ENCODE measurements at places on chromosomes 7 and 10. TPM values are rescaled to one million over a fixed set of nuclear protein-coding genes. Genes with fewer than 3 reads are reported as not detected.

ARF5 gene
- 79.3 TPM for total RNA-seq

SNCG gene
- not detected for total RNA-seq

CADPS2 gene
- total RNA-seq, result not detected

CNPY1 gene
- not detected for total RNA-seq

PRKCQ gene
- 59.3 TPM for total RNA-seq

LIPN gene
- total RNA-seq, result not detected

ENKUR gene
- not detected for total RNA-seq

SCRN1 gene
- total RNA-seq, result 17.3 TPM

MYO1G gene
- 44.4 TPM for total RNA-seq

GSAP gene
- 23.7 TPM for total RNA-seq

PNLIPRP1 gene
- not detected for total RNA-seq

INMT gene
- 0.52 TPM for total RNA-seq

FBXL13 gene
- 2.5 TPM for total RNA-seq

PPA1 gene
- 51.0 TPM for total RNA-seq

MEIG1 gene
- total RNA-seq, result not detected

TAS2R5 gene
- total RNA-seq, result 5.2 TPM

DNA sequence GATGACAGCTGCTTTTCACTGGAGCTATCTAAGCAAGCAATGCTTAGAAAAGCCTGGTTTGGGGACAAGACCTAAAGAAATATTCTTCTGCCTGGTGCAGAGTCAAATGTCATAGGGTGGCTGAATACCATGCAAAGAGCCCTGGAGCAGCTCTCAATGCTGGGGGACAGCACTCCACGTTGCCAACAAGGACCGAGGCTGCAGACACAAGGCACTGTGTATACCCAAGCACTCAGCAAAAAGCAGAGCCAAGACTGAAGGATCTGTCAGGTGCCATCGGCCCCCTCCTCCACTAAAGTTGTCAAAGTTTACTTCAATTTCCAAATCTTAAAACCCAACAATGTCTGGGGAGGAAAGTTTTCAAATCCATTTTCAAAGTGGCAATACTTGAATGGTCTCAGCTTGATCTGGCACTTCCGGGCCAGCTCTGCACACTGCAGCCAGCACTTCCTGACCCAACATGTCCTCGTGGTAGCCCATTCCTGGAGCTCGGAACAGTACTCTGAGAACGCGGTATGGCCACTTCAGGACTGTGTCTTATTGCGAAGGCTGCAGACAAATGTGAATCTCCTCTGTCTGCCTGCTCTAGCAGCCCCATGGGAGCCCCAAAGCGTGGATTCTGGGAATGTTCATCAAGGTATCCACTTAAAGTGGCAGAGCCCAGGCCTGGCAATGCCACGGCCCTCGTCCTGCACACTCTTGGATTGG is 191.8 kb downstream of the TNS3 start:
- no peak for DNase-seq

DNA sequence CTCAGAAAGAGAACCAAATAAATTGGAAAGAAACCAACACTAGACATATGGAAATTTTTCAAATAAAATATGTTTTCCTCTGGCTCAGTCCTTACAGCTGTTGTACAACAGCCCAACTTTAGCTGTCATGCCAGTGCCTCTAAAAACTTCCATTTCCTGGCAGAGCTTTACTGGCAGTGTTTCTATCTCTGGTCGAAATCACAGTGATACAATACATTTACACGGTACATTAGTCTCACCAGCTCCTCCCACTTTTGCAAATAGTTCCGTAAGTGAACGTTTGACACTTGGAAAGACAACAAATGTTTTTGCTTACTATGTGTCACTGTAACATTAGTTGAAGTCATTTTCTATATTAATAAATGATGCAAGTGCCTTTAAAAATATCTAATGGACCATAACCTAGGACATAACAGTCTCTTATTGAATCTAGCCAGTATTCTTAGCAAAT is 29.8 kb downstream of the BCAP29 start:
- DNase-seq, result no peak

DNA sequence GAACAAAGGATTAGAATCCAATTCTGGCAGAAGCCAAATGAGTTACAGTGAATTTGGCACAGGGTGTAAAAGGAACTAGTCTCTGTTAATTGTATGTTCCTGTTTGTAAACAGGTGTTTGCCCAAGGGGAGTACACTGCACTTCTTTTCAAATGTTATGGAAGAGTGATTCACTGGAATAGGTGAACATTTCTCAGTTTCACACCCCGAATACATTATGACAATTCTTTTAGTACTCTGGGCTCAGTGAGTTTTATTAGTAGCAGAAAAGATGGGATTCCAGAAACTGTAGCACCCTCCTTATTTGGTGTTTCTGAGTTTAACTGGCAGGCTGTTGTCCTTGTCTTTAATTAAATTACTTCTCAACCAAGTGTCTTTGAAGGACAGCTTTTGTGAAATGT is 329.2 kb downstream of the BBS9 start:
- no peak for DNase-seq

DNA sequence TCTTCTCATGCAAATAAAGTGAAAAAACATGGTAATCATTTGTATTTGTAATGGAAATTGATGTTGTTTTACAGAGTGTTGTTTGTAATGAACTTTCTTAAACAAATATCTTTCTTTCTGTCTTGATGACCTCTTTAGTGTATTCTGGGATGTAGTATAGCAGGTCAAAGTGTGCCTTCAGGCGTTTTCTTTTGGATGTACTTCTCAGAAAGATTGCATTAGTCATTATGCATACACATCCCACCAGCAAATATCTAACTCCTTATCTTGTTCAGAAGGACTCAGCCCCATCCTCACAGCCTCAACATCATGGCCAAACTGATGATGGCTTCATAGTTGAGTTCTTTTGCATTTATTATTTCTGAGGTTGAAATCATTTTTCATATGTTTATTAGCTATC is 124.7 kb downstream of the LRRC18 start:
- no peak for DNase-seq

DNA sequence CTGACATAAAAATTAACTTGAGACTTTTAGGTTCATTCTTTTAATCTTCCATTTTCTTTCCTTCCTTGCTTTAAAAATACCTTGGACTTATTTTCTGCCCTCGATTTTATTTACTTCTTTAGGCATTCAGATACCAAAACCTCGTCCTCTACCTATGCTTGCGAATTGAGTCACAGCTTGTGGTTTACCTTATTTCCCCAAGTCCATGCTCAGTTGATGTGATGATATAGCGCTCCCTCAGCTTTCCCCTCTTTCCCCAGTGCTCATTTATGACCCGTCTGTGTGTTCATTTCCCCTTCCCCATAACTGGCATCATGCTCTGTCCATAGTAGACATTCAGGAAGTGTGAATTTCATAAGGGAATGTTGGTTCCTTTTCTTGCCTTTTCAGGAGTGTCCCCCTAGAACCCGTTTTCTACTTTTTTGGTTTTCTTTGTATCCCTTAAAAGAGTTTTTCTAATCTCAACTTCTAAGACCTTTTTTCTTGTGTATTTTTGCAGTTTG is 19.1 kb upstream of the PRKRIP1 start:
- no peak for DNase-seq

DNA sequence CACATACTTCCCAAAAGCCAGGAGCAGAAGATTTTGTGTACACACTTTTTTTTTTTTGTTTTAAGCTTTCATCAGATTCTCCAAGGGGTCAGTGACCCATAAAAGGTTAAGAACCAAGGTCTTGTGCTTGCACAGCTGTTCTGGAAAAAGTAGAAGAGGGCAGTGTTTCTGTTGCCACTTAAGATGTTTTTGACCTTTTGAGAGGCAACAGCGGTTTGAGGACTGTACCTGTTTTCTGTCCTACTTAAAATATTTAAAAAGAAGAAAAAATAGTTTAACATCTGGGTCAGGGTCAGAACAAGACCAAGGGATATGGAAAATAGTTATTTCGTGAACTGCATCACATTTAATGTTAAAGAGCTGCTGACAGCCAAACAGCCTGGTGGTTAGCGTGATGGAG is 32.9 kb downstream of the AUTS2 start:
- DNase-seq, result no peak

- no peak for DNase-seq
Observed at GRCh38 chr10:71742301-71743088, 22.9 kb upstream of the C10orf105 start.

- DNase-seq, result no peak
Observed at GRCh38 chr7:75050501-75050900, 23.1 kb downstream of the RCC1L start.

DNA sequence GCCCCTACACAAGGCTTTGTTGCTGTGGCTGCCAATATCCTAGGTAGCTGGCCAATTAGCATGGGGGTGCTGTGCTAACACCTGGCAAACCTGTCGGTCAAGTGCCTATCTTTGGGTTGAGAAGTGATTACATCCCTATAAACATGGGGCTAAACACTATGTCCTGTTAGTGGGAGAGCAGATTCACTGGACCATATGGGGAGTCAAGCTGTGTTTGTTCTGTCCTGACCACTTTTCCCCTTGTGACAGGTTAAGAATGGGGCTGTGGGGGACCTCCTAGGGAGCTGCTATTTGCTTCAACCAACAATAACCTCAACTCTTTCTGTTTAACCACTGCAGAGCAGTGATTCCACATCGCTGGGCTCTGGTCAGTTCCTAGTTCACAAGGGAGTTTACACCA is 151.5 kb upstream of the AOAH start:
- no peak for DNase-seq

DNA sequence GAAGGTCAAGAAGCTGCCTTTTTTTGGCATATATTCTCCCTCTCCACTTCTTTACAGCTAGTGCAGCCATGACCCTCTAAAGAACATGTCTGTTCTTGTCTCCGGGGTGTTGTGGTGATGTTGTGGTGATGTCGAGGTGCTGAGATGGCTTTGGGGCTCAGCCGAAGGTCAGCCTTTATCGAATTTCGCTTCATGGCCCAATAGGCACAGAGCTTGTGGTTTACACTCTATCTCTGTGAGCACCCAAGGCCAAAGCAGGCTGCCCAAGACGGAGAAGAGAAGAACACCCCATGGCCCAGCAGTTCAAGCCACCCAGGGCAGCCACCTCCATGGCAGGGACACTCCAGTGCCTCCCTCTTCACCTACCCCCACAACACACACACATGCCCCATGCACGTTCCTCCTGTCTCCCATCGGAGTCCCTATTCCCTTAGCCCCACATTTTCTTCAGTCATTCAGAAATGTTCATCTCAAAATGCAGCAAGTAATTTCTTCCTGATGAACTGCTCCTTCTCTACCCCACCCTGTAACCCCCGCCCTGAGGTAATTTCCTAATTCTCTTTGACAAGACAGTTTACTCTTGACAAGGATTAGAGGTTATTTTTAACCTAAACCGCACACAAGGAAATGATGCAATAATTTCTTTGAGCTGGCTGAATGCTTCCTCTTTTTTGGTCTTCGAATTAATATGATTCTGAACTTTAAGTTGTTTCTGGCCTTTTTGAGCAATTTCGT is 18.6 kb upstream of the ADRB1 start:
- no peak for DNase-seq

- DNase-seq, result no peak
Observed at GRCh38 chr10:64156166-64156565, 635.0 kb downstream of the REEP3 start.

DNA sequence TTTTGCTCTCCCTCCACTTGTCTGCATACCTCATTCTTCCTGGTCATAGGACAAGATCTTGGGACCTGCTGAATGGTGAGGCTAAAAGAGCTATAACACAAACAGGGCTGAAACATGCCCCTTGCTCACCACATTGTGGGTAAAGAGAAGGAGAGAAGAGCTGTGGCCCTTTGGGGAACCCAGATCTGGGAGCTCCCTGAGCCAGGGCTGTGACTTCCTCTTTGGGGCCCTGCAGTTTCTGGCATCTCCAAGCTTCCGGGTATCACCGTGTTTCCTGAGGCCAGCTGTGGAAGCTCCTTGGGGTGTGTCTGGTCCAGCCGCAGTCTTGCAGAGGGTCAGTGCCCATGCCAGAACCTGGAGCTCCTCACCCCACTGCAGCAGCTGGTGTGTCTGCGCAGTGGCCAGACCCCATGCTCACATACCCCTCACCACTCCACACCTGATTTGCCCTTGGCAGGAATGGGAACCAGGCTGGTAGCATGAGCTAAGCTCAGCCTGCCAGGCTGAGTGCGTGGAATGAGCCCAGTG is 34.0 kb downstream of the DKK1 start:
- DNase-seq, result no peak

- DNase-seq, result no peak
Observed at GRCh38 chr7:151776446-151776845, 100.5 kb downstream of the PRKAG2 start.

GRCh38 chr10:88342733-88343310 is 240.3 kb downstream of the RNLS start:
- no peak for DNase-seq

- DNase-seq, result peak; percentile 53
Observed at GRCh38 chr7:50781381-50782293, 1.1 kb downstream of the GRB10 start.

GRCh38 chr10:68811314-68812009 is 15.9 kb upstream of the STOX1 start:
- no peak for DNase-seq

DNA sequence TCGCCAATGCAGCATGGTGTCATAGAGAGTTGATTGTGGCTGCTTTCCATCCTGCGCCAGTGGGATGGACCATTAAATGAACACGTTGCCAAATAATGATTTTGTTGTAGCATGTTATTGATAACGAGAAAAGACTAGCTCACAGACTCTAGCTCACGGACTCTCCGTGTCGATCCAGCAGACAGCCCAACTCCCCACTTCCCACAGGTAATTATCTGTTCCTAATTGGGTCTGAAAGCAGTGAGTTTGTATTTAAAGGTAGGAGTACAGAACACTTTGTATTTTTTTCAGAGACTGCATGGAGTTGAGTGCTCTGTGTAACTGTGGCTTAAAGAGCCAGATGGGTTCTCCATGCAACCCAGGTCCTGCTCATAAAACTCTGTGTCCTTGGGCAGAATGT is 1250.5 kb downstream of the TYW1 start:
- DNase-seq, result no peak

GRCh38 chr7:81190997-81191768 is 272.3 kb upstream of the SEMA3C start:
- no peak for DNase-seq

DNA sequence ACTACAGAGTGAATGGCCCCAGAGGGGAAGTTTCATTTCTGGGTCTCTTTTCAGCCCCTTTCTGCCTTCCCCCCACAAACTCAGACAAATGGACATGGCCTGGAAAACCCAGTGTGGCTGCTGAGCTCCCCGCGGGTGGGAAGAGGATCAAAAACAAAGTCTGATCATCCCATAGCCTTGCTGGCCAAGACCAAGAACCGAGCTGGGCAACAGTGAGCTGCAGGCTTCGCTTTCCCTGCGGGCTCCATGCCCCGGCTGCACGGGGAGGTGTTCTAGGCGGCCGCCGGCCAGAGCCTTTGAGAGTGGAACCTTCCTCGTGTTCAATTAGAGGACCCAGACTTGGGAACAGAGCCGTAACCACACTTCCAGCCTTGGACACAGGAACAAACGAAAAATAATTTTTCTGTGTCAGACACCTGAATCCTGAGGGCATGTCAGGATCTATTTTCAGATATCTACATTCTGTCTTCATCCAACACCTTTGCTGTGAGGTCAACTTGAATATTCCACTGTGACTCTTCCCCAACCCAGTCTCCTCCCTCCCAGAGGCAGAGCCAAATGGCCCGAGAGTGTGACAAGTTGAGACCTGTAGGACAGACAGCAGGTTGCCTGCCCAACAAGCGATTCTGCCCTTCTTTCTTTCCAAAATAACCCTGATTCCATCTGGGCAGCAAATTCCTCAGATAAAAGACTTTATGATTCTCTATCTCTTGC is 26.0 kb downstream of the WDR86 start:
- DNase-seq, result no peak

GRCh38 chr7:128168667-128169210 is 72.3 kb upstream of the LEP start:
- DNase-seq, result no peak

GRCh38 chr7:69816501-69816900 is 218.2 kb downstream of the AUTS2 start:
- no peak for DNase-seq

Measured in naive thymus-derived CD8-positive, alpha-beta T cell (primary cell).